Activated gamma-delta T cell treated with Interleukin-2 at 50 U/mL for 16 hours (primary cell): ENCODE measurements at places on chromosomes 1 and 21.

GRCh38 chr1:170168265-170168664 is 22.5 kb downstream of the NTMT2 start:
- DNase-seq, result no peak

DNA sequence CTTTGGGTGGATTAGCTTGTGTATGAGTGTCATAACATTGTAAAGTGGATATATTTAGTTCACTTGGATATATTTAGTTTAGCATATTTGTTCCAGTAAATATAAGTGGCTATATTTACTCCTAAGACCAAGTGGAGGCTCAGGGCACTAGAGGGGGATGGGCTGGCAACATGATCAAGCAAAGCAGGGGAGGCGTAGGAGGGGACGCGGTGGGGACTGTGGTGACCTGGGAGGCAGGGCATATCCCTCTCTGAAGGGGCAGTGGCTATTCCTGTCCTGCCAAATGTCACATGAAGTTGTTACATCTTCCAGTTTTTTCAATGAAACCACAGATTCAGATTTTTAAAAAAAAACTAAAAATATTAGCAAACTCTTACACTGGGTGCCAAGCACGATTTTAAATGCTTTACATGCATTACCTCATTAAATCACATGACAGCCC is 51.9 kb upstream of the EDN2 start:
- DNase-seq, result no peak

- DNase-seq, result no peak
Observed at GRCh38 chr1:4939266-4939665, 284.9 kb downstream of the AJAP1 start.

DNA sequence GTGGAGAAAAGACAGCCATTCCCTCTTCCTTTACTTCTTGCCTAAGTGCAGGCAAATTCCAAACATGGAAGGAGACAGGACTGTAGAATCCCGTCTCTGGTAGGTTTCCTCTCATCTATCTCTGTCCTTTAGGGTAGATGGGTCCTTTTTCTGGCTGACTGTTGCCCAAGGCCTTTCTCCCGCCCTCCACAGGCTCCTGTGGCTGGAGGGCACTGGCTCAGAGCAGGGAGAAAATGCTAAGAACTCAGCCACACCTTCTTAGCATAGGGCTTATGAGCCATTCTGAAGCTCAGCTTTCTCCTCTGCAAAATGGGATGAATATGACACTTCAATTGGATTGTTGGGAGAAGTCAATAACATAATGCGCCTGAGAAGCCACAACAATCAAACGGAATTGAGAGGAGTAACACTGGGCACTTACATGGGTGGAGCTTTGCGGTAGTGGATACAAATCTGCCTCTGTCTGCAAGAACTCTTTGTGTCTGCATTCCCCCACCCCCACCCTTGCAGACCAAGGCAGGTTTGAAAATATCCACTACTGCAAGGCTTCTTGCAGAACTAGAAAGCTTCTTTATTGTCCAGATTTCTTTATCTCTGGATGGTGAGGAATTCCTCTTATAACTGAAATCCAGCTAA is 94.7 kb downstream of the CSMD2 start:
- no peak for DNase-seq

- DNase-seq, result no peak
Observed at GRCh38 chr1:229887043-229887822, 179.8 kb upstream of the GALNT2 start.

DNA sequence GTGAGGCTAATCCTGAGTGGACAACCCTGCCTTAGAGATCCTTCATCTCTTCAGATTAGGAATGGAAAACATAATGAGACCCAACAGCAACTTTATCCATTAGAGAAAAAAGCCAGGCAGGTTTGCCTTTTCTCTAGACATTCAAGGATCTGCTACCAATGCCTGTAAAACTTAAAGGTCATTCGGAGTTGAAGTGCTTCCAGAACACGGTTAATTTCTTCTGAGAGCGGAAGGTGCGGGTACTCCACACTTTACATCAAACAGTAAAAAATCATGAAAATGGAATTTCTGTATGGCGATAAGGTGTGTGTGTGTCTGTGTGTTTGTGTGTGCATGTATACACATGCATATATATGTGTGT is 65.2 kb upstream of the PRKACB start:
- no peak for DNase-seq

GRCh38 chr1:55456971-55457370 is 241.8 kb upstream of the USP24 start:
- no peak for DNase-seq

DNA sequence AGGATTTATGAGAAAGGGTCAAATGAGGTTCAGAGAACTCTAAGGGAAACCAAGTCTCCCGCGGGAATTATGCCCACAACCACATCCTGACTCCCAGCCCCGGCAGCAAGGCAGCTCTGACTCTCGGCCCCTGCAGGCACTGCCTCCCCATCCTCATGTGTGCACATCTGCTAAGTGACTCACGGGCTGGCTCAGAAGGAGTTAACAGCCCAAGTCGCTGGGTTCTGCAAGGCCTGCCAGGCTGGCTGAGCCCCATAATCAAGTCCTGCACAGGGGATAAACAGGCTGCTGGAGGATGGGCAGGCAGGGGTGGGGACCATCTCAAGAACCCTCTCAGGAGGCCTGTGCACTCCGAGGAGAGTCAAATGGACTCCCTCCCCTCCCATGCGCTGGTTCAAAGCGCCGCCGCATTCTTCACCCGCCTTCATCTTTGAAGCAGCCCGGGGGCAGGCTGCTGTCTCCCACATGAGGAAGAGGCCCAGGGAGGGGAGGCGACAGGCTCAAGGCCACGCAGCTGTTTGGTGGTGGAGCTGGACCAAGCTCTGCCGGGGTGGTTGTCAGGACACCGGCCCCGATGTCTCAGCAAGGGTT is 344.3 kb downstream of the MATN1 start:
- no peak for DNase-seq

- DNase-seq, result no peak
Observed at GRCh38 chr21:36990508-36991205, 15.8 kb upstream of the RIPPLY3 start.

- DNase-seq, result no peak
Observed at GRCh38 chr1:29105822-29106221, 17.9 kb downstream of the TMEM200B start.

GRCh38 chr1:61244114-61244513 is 161.8 kb downstream of the NFIA start:
- no peak for DNase-seq

DNA sequence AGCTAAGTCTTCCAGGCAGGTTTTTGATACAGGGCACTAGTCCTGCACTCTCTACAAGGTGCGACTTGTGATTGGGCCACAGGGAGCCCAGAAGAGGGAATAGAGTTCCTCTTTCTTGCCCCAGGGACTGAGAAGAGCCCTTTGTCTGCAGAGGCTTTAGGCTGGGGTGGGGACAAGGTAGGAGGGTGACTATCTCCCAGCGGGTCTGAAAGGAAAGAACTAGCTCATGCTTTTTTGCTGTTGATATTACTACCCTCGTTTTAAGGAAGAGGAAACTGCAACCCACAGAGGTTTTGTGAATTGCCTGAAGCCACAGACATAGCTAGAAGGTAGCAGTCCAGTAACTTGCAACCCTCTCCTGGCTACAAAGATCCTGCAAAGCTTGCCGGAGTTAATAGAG is 615.2 kb downstream of the MATN1 start:
- DNase-seq, result no peak

DNA sequence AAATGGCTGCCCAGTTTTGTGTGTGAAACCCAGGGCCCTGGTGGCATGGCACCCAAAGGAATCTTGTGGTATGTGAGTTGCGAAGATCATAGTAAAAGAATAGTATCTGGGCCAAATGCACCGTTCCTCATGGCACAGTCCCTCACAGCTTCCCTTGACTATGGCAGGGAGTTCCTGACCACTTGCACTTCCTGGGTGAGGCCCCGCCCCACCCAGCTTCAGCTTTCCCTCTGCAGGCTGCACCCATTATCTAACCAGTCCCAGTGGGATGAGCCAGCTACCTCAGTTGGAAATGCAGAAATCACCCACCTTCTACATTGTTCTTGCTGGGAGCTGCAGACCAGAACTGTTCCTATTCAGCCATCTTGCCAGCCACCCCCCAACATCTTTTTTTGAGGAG is 63.0 kb downstream of the SLC5A9 start:
- DNase-seq, result no peak

GRCh38 chr1:154468535-154469250 is 33.3 kb upstream of the TDRD10 start:
- DNase-seq, result no peak

DNA sequence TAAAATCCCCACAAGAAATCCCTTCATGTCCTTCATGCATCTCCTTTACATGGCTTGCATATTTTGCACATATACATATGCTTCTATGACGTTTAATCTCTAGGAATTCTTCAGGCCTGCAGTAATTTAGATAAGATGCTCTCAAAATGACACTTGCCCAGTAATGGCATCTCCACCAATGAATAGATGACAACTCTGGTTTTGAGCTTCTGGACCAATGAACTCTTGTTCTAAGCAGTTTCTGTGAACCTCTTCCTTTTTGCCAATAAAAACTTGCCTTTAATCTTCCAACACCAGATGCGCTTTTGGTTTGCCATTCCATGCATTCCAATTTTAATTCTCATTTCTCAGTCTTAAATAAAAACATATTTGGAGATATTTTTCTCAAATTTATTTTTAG is 189.8 kb upstream of the OLFM3 start:
- DNase-seq, result no peak

- peak; percentile 26 for DNase-seq
Observed at GRCh38 chr1:157580179-157580827, 17.6 kb downstream of the FCRL4 start.

- DNase-seq, result peak; percentile 11
Observed at GRCh38 chr1:55217226-55217986, 2.2 kb upstream of the USP24 start.

DNA sequence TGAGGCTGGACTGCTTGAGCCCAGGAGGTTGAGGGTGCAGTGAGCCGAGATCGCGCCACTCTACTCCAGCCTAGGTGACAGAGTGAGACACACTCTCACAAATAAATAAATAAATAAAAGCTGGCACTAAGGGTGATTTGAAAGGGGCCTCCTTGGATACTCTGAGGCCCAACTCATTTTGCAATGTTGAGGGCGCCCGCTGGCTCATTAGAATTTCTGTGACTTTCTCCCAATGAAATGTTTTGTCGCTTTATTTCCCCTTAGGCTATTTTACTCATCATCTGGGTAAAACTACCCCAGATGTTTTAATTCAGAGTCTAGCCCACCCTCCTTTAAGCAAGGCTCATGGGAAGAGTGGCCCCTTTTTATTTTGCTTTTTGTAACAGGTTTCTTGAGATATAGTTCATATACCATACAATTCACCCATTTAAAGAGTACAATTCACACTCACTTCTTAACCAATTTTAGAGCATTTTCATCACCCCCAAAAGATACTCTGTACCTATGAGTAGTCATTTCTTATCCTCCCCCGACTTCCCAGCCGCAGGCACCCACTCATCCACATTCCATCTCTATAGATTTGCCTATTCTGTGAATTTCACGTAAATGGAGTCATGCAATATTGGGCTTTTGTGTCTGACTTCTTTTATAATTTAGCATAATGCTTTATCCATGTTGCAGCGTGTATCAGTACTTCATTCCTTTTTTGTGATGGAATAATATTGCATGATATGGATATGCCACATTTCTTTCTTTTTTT is 259.1 kb downstream of the KAZN start:
- DNase-seq, result no peak

- DNase-seq, result no peak
Observed at GRCh38 chr1:22365331-22366295, 86.0 kb upstream of the ZBTB40 start.

DNA sequence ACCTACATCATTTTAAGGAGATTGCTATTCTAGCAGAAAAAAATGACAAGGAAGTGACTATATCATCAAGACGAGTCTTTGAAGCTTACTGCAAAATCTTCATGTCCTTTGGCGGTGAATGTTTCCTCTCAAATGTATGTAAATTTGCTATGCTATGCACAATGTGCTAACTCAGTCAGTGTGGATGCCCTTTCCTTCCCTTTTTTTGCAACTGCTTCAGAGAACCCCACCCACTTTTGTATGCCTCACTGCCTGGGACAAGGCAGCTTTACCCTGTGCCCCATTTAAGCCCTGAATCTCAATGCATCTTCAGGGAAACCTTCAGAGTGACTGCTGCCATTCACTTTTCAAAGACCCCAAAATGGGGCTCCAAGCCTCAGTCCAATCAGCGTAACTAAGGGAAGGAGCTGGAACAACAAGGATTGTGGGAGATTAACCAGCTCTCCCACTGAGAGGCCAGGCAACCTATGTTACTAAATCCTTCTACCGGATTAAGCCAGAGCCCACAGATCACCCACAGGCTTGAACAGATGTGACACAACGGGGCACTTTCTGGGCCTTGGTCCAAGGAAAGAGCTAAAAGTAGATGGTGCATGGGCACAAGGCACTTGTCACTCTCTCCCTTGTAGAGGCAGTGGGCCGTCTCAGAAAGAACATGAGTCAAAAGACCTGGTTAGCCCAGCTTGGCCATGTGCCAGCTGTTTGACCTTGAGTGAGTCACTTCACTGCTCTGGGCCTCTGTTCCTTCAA is 154.4 kb downstream of the PLPP3 start:
- DNase-seq, result no peak

- no peak for DNase-seq
Observed at GRCh38 chr1:179337288-179337687, 28.5 kb upstream of the AXDND1 start.

- no peak for DNase-seq
Observed at GRCh38 chr1:227888404-227889046, 59.2 kb downstream of the WNT9A start.

GRCh38 chr1:77514921-77515776 is 167.3 kb downstream of the ZZZ3 start:
- no peak for DNase-seq

DNA sequence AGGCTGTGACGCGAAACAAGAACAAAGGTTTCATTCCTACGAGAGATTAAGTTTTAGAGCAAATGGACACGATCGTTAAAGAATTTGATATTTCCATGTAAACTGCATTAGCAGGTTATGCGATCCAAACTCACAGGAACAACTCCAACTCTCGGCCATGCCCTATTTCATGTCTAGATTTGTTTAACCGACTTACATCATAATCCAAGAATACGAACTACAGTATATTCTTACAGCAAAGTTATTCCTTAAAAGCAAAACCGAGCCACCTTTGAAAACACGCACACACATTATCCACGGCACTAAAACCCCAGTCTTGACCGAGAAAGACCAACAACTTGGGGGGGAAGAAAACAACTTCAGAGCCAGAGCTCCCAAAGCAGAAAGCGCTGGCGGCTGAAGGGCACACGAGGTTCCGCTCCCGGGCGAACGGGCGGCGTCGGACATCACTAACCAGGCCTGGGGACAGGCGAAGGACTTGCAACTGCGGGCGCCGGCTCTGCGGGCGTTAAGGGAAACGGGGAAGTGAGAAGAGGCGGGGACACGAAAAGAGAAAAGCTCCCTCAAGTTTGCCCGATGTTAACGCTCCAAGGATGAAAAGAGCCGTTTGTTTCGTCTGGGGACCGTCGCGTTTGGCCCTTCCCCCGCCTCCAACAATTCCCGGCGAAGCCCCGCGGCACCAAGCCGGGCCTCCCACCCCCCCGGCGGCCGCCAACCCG is 690 bp downstream of the B3GALNT2 start:
- no peak for DNase-seq
